Activated CD4-positive, alpha-beta T cell treated with anti-CD3 and anti-CD28 coated beads, Interleukin-2, amount 50 U/mL, for 16 hours (primary cell): ENCODE measurements at places on chromosomes 13 and 19.

DNA sequence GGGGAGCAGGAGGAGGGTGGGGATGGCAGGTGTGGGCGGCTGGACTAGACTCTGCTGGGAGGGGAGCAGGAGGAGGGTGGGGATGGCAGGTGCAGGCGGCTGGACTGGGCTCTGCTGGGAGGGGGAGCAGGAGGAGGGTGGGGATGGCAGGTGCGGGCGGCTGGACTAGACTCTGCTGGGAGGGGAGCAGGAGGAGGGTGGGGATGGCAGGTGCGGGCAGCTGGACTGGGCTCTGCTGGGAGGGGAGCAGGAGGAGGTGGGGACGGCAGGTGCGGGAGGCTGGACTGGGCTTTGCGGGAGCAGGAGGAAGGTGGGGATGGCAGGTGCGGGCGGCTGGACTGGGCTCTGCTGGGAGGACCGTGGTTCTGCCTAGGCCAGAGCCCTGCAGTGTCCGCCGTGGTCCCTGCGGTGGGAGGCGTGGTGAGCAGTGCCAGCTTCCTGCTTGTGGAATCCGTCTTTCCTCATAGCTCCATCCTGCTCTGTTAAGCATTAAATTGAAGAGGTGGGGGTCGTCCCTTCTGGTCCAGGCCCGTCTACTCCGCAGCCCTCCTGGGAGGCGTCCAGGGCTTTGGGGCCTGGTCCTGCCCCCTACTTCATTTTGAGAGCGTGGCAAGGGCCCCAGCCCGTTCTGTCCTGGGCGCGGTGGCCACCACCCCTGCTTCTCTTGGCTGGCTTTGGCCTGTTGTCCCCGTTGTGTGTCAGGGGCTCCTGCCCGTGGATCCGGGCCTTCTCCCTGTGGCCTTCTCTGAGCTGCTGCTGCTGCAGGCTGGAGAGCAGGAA, 4.7 kb downstream of the SPPL2B start:
- no peak for DNase-seq

- DNase-seq: peak; percentile 49
Measured at GRCh38 chr13:96053003-96053703, at the start of gene UGGT2. UGGT2 (minus strand) TSS chr13:96053401; CDS start chr13:96053312, 89 bp downstream.

DNA sequence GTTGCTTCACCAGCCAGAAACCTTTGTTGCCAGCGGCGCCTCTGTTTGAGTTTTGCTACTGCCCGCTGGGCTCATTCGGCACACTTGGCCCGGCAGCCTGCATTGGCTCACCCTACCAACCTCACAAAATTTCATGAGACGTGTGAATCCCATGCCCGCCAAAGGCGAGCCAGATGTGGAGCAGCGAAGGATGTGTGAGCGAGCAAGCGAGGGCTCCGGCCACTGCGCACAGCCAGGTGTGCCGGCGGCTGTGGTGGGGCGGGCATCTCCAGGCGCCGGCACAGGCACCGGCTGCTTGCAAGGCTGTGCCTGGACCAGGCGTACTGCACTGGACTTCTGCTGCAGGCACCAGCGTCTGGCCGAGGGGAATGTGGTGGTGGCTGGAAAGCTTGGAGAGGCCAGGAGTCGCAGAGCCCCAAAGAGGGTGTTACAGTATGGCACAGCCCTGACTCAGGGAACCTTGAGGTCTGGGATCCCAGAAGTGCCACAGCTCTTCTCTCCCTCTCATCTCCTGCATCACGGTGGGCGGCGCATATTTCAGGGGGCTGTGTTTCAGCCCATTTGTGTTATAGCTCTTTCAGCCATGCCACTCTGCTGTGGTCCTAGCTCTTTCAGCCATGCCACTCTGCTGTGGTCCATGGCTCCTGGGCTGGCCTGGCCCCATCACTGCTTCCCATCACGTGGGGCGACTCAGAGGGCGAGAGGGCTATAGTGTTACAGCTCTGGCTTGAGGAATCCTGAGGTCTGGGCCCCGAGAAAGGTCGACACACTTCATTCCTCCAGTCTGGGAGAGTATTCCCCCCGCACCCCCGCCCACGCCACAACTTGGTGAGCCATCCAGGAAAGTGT, 592.0 kb upstream of the SLITRK5 start:
- no peak for DNase-seq

GRCh38 chr13:80082396-80083080, 258.4 kb downstream of the SPRY2 start:
- DNase-seq: no peak

- no peak for DNase-seq
Measured at GRCh38 chr13:109719962-109720646, 66.3 kb downstream of the IRS2 start.

DNA sequence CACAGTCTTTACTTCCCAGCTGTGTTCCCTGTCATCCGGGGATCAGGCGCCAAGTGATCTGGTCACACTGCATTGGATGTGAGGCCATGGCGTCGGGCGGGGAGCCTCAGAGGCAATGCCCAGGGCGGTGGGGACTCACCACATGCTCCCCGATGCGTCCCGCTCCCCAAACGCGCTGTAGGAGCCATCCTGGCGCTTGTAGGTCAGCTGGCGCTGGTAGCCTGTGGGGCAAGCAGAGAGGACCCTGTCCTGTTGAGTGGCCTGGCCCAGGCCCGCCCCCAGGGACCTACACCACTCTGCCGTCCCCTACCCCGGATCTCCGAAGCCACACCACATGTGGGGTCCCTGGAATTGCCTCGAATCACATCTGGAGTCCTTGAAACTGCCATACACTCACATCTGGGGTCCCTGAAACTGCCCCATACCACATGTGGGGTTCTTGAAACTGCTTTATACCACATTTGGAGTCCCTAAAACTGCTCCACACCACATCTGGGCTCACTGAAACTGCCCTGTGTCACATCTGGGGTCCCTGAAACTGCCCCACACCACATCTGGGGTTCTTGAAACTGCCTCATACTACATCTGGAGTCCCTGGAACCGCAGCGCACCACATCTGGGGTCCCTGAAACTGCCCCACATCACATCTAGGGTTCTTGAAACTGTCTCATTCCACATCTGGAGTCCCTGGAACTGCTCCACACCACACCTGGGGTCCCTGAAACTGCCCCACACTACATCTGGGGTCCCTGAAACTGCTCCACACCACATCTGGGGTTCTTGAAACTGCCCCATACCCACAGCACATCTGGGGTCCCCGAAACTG, 33.2 kb downstream of the F2RL3 start:
- no peak for DNase-seq

GRCh38 chr19:33667881-33668280, 46.1 kb downstream of the CHST8 start:
- DNase-seq: no peak

DNA sequence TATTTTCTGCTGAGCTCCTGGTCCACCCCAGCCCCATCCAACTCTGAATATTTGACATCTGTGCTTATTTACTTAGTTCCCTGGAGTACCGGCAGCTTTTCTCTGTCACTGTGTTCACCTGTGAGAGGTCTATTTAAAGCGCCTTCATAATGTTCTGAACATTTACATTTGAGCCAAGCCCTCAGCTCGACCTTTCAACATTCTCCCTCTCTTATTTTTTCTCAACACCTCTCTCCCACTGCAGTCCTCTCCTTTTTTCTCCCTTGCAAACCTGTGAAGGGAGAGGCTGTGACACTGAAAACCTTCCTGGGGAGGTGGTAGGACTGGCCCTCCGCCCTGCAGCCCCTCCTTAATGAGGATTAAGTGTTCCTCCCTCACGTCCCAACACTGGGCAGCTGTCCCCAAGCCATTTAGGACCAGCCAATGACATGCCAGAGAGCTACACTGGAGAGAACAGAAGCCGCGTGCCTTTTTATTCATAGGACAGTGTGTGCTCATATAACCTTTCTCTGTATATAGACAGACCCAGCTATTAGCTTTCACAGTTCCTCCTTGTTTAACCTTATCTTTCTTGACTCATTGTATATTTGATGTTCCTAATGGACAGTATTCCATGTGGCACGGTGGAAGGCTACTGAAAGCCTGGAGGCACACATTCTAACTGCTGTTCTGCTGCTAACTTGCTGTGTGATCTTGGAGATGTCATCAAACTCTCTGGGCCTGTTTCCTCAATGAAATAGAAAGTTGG, 134.8 kb downstream of the NUFIP1 start:
- DNase-seq: no peak

DNA sequence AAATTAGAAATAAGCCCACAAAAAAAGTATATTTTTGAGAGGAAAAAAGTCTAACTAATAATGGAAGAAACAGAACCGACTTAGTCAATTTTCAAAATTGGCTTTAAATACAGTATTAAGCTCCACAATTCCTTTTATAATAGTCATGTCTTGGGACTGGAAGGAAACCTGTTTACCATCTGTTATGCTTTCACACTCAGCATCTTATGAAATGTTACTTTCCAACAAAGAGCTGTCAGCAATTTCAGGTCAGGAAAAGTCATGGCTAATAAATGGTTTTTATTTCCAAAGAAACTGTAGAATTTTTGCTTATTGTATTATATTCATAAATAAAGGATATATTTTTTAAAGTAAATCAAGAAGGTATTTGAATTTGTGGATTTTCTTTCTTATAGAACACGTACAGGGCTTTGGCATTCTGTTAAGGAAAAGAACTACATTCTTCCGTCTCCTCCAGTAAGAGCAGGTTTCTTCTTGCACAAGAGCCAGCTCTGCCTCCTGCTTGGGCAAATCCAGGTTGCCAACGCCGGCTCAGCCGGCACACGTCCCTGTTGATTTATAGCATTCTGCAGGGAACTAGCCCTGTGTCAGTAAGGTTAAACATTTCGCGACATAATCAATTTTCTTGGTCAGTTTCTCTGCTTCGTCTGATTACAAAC, 52.9 kb upstream of the GPR12 start:
- DNase-seq: no peak

DNA sequence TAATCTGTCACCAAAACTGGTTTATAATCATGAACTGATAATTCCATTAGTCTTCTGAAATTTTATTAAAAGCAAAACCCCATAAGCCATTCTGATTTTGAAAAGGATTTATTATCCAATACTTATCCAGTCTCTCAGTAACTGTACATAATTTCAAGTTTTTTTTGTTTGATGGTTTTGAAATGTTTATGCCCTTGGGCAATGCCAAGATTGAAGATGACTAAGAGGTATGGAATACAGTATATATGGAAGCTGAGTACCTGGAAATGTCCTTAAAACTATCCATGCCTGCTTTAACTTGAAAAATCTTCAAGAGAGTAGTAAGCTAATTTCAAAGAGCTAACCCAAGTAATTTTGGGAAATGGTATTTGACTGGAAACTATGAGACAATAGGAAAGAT, 1.8 kb upstream of the NEK5 start:
- DNase-seq: no peak

- no peak for DNase-seq
Measured at GRCh38 chr19:13057744-13058143, 44.9 kb downstream of the LYL1 start.

- peak; percentile 92 for DNase-seq
Measured at GRCh38 chr19:16330368-16330801, 5.8 kb downstream of the KLF2 start.

GRCh38 chr19:47541518-47541917, 26.7 kb upstream of the NAPA start:
- DNase-seq: peak; percentile 23

GRCh38 chr13:40387775-40388174, 278.7 kb downstream of the FOXO1 start:
- DNase-seq: no peak

- no peak for DNase-seq
Measured at GRCh38 chr19:39150235-39150634, 24.6 kb downstream of the PAK4 start.

- DNase-seq: no peak
Measured at GRCh38 chr19:23406091-23406490, 10.8 kb upstream of the ZNF91 start.

GRCh38 chr13:67175836-67176459, 54.2 kb downstream of the PCDH9 start:
- no peak for DNase-seq

DNA sequence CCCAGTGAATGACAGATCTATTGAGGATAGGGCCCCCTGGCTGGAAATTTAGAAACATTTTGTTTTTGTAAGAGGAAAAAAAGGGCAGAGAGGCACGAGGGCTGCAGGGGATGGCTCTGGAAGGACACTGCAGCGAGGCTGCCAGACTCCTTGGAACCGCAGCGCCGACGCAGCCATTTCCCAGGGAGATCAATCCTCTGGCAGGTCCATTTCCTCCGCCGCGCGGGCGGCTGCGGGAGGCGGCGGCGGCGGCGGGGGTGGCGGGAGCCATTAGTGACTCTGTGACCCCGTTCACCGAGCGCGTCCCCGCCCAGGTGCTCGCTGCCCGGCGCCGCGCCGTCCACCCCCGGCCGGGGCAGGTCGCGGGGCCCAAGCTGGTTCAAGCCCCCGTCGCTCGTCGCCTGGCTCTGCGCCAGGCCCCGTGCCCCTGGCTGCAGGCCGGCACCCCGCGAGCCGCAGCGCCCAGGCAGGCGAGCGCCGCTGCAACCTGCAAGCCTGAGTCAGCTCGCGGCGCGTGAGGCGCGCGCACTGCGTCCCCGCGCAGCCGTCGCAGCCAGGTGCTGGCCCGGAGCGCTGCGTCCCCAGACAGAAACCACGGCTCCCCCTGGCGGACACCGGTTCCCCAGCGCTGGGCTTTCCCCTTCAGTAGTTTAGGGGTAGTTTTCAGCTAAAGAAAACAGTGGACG, 192.6 kb downstream of the KATNAL1 start:
- peak; percentile 92 for DNase-seq

DNA sequence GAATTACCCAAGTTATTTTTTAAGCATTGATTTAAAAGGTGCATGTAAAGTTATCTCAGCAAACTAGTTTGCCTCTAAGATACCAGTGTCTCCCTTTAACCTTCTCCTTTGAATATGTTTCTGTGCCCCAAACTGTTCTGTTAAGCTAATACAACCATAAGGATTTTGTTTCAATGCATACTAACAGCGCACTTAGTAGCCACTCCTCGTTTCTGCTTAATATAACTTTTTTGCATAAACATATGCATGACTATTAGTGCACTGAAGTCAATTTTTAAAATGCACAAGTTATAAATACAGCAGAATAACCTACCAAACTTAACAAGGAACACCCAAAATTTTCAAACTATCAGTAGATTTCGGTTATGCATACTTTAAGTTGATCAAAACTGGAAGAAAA, 79.4 kb downstream of the SERP2 start:
- no peak for DNase-seq

GRCh38 chr13:105929505-105929904, 606.0 kb downstream of the EFNB2 start:
- no peak for DNase-seq

DNA sequence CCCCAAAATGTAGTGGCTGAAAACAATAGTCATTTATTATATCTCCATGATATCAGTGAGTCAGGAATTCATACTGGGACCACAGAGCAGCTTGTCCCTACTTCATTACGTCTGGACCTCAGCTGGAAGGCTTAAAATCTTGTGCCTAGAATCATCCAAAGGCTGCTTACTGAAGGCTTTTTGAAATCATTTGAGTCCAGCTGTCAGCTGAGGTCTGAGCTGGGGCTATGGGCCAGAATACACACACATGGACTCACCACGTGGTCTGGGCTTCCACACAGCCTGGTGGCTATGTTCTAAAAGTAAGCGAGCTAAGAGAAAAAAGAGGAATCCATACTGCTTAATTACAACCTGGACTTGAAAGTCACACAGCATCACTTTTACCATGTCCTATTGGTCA, 209.2 kb downstream of the KCTD12 start:
- no peak for DNase-seq

DNA sequence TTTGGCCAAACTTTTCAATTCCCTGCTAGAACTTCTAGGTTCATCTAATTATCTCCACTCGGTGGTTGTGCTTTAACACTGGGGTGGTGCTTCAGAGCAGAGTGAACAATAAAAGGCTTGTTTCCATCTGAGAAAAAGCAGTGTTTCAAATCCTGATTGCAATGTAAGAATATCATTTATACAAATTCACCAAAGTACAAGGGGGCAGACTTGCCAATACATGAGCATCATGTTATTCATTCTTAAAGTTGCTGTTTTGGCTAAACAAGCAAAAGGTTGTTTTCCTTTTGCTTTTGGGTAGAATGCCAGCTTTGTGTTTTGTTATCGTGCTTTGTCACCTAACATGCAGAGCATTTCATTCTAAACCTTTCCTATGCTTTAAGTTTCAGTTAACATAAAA, 78.5 kb upstream of the UBAC2 start:
- DNase-seq: no peak
